ENCODE measurements at places on chromosomes 7 and 10.
A peak's percentile ranks its signal among the peaks of the same experiment; 100 is the strongest.

- no peak for DNase-seq
Observed at GRCh38 chr7:35477609-35478008, 217.3 kb downstream of the HERPUD2 start.

GRCh38 chr7:112678626-112679025 lies 111.6 kb downstream of the TMEM168 start:
- DNase-seq: no peak

- DNase-seq: no peak
Observed at GRCh38 chr10:79025199-79025832, 43.5 kb upstream of the ZMIZ1 start.

DNA sequence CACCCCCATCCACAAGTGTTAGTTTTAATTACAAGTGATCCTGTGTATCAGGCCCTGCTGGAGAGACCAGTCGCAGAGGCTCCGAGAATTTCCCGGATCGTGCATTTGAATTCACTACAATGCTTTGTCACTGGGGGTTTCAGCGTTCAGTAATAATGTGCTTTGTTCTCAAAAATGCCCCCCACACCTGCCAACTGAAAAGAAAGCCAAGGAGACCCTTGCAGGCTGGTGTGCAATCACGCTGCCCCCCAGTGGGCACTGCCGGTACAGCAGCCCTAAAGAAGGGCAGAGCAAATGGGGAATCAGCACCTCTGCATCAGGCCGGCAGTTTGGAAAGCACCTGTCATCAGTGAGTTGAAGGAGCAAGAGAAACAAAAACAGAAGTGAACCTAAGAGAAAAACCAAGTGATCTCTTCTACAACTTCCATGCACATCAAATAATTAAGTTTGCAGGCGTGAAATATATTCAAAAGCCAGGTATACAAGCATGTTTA lies 177.6 kb downstream of the PARD3 start:
- DNase-seq: peak; percentile 22

- DNase-seq: no peak
Observed at GRCh38 chr7:22566592-22566991, 66.6 kb upstream of the STEAP1B start.

- no peak for DNase-seq
Observed at GRCh38 chr7:128352153-128352537, 8.4 kb upstream of the RBM28 start.

DNA sequence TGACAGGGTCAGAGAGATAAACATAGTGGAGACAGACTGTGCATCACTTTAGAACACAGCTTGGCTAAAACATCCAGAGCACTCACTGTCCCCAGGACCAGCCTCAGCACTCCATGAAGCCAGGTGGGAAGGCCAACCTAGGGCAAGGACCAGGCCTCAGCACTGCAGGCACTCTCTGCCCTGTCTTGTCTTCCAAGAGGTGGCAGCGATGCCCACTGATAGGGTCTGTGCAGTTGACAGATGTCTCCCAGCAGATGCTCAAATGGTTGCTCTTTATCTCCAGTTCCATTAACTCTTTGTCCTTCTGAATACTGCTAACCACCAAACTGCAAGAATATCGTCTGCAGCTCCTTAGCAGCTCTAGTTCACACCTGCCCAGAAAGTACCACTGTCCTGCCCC lies 9.1 kb downstream of the DDX56 start:
- DNase-seq: no peak

All from GM18507 (cell line).